ENCODE measurements at places on chromosomes 5 and 9. TPM values are rescaled to one million over a fixed set of nuclear protein-coding genes. Genes with fewer than 3 reads are reported as not detected.
A peak's percentile ranks its signal among the peaks of the same experiment; 100 is the strongest.

DNA sequence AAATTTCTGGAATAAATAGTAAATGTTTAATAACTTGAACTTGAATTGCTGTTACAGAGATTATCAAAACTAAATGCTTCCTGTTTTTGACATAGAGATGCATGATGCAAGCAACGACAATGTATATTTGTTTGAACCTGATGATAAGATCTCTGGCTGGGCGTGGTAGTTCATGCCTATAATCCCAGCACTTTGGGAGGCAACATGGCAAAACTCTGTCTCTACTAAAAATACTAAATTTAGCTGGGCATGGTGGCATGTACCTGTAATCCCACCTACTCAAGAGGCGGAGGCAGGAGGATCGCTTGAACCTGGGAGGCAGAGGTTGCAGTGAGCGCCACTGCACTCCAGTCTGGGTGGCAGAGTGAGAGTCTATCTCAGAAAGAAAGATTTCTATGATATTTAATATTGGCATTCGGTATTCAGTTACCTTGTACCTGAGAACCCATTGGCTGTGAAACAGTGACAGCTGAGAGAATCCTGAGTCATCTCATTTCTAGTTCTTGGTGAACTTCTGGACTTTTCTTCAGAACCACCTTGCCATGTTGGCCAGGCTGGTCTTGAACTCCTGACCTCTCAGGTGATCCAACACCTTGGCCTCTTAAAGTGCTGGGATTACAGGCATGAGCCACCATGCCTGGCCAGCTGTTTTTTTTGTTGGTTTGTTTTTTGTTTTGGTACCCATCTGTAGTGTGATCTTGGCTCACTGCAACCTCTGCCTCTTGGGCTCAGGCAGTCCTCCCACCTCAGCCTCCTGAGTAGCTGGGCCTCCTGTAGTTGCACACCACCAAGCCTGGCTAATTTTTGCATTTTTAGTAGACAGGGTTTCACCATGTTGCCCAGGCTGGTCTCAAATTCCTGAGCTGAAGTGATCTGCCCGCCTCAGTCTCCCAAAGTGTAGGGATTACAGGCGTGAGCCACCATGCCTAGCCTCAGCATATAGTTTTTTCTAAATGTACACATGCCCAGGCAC is 10.0 kb upstream of the FGF18 start:
- DNase-seq, result no peak

- no peak for DNase-seq
Measured at GRCh38 chr5:105573575-105573974, 2011.0 kb upstream of the NUDT12 start.

- no peak for DNase-seq
Measured at GRCh38 chr9:35342221-35342958, 147.5 kb upstream of the RUSC2 start.

GRCh38 chr9:27785714-27786100 is 212.4 kb upstream of the C9orf72 start:
- DNase-seq, result peak; percentile 78

GHR gene
- 0.55 TPM for total RNA-seq

ABL1 gene
- total RNA-seq, result 42.4 TPM

All from renal cortical epithelial cell (primary cell).